ENCODE measurements at places on chromosomes 5 and 9.

- no peak for DNase-seq
Observed at GRCh38 chr5:96022971-96023370, 61.3 kb upstream of the ELL2 start.

DNA sequence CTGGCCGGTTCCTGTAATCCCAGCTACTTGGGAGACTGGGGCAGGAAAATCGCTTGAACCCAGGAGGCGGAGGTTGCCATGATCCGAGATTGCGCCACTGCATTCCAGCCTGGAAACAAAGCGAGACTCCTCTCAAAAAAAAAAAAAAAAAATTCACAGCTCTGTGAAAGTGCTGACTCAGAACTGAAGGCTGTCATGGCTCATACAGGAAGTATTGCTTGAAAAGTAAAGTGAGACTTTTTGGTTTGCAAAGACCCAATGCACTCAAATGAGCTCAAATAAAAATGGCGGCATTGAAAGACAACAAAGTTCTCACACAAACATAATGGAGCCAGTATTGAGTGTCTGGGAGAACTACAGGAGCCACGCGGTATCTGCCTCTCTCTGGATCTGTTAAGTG lies 202.1 kb downstream of the FBXL7 start:
- DNase-seq: no peak

GRCh38 chr5:76720988-76721569 lies 5.2 kb downstream of the F2R start:
- DNase-seq: no peak

- no peak for DNase-seq
Observed at GRCh38 chr9:112819635-112820496, 69.3 kb downstream of the SNX30 start.

GRCh38 chr9:136624184-136624951 lies 38.3 kb upstream of the EGFL7 start:
- DNase-seq: no peak

DNA sequence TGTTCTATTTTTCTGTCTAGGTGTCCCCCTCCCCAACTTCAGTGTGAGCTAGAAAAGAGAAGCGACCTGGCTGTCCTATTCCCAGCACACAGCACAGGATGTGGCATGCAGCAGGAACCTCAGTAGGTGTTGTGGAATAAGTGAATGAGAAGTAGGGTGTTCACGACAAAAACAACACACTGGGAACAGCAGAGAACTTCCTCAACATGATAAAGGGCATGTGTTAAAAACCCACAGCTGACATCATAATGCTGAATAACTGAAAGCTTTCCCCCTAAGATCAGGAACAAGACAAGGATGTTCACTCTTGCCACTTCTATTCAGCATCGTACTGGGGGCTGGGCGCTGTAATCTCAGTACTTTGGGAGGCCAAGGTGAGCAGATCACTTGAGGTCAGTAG lies 155.6 kb upstream of the ZNF618 start:
- no peak for DNase-seq

- no peak for DNase-seq
Observed at GRCh38 chr9:3118081-3118480, 274.2 kb upstream of the PUM3 start.

- DNase-seq: no peak
Observed at GRCh38 chr5:132396589-132397031, 27.1 kb downstream of the SLC22A5 start.

DNA sequence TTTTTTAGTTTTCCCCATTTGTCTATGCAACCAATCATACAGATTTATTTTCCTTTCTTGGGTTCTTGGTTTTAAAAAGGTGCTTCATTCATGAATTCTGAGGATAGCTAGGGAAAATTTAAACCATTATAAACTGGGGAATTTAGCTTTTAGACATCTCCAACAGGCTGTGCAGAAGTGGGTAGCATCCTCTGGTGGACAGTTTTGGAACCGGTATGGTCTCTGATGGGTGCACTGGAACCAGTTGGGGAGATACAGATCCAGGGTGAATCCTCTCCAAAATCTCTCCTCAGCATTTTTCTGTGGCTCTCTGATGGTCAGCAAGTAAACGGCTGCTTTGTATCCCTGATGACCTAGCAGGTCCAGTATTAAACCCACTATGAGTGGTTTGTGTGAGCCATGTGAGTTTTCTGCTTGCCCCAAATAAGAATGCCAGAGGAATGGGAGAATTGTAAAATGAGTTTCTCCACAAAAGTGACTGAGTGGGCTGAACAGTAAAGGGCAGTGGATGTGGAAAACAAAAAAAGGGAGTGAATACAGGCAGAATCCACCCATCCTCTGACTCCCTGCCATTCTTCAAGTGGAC lies 9.1 kb upstream of the DNAJC25 start:
- DNase-seq: peak; percentile 15

DNA sequence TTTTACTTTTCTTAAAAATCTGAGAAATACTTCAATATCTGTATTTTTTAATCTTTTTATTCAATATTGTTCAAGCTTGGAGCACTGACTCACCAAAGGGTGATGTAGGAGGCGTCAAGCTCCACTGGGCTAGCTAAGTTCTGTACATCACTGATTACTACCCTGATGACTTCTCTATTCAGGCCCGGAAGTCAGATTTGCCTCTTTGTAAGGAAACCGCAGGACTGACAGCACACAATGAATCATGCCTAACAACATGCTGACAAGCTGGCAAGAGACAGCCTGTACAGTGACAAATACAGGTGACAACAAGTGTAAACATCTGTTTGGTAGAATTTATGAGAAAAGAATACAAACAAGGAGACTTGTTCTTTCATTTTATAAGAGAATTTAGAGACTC lies 627.9 kb upstream of the RORB start:
- no peak for DNase-seq

- no peak for DNase-seq
Observed at GRCh38 chr5:20434786-20435185, 446.8 kb upstream of the CDH18 start.

GRCh38 chr9:82722561-82722960 lies 340.4 kb downstream of the RASEF start:
- no peak for DNase-seq

GRCh38 chr9:79259858-79260257 lies 311.9 kb upstream of the TLE4 start:
- DNase-seq: no peak

- DNase-seq: peak; percentile 64
Observed at GRCh38 chr5:156402387-156402921, 75.5 kb downstream of the SGCD start.

- no peak for DNase-seq
Observed at GRCh38 chr9:131101207-131101964, 5.1 kb downstream of the AIF1L start.

GRCh38 chr9:21936161-21936560 lies 58.0 kb downstream of the CDKN2A start:
- DNase-seq: no peak

GRCh38 chr9:5352637-5353248 lies 13.1 kb upstream of the RLN1 start:
- no peak for DNase-seq

DNA sequence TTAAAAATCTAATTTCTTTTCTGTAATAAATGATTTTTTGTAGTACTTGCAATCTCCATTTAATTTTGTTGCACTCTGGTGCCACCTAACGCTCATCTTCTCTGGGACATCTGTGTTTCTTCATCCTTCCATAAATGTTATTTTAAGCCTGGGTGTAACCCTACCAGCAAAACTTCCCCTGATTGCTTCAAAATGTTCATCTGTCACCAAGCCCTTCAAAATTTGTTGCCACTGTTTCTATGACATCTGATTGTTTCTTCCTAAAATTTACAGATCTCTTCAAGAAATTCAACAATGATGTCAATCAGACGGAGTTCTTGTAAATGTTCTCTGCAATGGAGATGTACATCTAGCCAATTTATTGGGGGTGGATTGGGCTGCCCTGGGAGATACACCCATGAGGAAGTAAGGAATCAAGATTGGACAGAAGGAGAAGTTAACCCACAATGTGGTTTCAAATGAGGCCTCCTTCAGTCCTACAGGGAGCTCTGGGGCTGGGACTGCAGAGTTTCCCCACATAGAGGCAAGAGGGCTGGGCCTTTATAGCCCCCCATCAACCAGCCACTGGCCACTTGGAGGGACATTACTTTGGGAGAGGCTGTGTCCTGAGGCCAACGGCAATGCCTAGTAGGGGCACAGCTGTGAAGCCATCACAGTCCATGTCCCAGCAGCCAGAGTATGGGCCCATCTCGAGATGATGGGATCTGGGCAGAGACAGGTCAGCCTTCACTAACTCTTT lies 23.3 kb downstream of the MCTP1 start:
- no peak for DNase-seq

GRCh38 chr5:143714629-143715028 lies 97.3 kb upstream of the HMHB1 start:
- DNase-seq: no peak

DNA sequence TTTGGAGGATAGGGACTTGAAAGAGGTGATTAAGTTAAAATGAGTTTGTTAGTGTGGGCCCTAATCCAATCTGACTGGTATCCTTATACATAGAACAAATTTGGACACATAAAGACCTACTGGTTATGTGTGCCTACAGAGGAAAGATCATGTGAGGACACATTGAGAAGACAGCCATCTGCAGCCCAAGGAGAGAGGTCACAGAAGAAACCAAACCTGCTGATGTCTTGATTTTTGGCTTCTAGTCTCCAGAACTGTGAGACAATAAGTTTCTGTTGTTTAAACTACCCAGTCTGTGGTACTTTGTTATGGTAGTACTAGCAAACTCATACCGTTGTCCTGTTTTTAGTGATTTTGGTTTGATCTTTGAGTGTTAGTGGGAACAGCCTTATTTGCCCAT lies 18.3 kb downstream of the RNF180 start:
- DNase-seq: no peak

- DNase-seq: no peak
Observed at GRCh38 chr9:85521371-85522197, 220.2 kb downstream of the AGTPBP1 start.

GRCh38 chr5:88667496-88668201 lies 215.3 kb downstream of the MEF2C start:
- DNase-seq: no peak
